ENCODE measurements at places on chromosomes 12 and 14.

DNA sequence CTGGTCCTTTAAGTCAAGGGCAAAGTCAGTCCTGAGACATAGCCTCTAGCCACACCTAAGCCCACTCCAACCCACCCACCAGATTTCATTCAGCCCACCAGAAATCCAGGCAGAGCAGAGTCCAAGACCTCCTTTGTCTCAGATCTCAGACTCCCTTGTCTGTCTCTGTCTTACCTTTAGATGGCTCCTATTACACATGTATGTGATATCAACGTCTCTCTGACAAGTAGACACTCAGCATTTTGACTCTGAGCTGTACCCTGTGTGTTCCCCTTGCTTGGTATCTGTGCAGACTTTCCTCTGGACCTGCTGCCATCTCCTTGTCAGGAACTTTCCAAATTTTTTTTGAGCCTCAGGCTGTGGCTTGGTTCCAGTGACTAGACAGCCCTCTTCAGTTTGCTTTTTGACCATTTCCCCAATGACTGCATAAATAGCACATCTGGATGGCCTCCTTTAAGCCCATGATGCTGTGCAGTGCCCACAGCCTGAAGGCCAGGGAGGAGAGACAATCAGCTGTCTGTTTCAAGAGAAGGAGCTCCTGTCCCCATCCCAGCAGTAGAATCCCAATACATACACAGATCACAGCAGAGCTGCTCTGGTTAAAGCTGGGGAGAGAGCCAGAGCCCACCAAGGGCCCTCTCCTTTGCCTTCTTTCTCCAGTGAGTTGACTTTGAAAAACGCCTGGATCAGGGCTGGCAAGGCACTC lies 7.0 kb downstream of the POU6F1 start:
- no peak for DNase-seq

- no peak for DNase-seq
Measured at GRCh38 chr12:77980782-77981181, 150.1 kb downstream of the NAV3 start.

GRCh38 chr12:108162207-108162606 lies 33.1 kb downstream of the WSCD2 start:
- no peak for DNase-seq

DNA sequence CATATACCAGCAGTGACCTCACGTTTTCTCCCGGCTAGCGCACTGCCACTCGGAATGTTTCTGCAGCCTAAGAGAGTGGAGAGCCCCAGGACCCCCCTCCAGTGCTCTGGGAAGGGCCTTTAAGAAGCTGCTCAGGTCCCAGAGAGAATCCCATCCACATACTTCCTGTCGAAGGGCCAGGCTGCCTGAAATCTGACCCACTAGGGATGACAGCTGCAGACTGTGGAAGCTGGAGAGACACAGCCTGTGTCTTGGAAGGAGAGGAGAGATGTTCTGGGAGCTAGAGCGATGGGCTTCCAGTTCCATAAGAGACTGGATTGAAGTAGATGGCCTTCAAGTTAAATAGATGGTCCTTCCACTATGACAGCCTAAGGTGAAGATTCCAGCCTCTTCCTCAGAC lies 54.4 kb downstream of the IQSEC3 start:
- no peak for DNase-seq

GRCh38 chr14:20427231-20428009 lies 8.5 kb downstream of the KLHL33 start:
- DNase-seq, result no peak

DNA sequence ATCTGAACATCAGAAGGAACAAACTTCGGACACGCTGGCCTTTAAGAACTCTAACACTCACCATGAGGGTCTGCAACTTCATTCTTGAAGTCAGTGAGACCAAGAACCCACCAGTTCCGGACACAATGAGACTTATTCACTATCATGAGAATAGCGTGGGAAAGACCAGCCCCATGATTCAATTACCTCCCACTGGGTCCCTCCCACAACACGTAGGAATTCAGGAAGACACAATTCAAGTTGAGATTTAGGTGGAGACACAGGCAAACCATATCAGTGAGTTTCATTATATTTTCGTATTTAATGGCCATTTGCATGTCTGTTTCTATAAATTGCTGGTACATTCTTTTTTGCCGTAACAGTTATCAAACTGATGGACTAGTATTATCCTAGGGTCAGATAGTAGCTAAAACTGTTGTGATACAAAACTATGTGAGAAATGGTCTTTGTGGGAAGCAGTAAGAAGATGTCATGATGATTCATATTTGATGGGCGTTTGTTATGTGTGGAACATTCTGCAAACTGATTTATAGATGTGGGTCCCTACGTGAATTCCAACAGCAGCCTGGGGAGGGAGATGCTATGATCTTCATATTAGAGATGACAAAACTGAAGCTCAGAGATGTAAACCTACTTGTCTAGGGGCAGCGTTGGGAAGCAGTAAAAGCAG lies 282.4 kb upstream of the TMEM132C start:
- DNase-seq, result no peak

DNA sequence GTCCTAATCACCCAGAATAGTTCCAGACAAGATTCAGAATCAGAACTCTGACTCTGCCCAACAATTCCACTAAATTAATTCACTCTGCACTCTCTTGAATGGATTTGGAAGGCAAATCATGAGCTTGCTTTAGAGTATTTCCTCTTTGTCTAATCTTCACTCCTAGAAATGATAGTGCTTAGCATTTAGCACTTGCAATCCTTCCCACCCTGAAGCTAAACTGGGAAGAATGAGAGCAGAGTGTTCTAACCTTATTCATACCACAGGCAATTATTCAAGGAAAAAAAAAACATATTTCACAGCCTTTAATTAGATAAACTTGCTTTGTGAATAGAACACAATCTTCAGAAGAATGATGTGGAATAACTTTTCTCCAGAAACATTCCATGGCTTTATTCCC lies 264.6 kb downstream of the PAWR start:
- no peak for DNase-seq

- no peak for DNase-seq
Measured at GRCh38 chr12:56385873-56386272, 23.2 kb upstream of the APOF start.

GRCh38 chr12:9626291-9626690 lies 18.6 kb upstream of the KLRB1 start:
- no peak for DNase-seq

DNA sequence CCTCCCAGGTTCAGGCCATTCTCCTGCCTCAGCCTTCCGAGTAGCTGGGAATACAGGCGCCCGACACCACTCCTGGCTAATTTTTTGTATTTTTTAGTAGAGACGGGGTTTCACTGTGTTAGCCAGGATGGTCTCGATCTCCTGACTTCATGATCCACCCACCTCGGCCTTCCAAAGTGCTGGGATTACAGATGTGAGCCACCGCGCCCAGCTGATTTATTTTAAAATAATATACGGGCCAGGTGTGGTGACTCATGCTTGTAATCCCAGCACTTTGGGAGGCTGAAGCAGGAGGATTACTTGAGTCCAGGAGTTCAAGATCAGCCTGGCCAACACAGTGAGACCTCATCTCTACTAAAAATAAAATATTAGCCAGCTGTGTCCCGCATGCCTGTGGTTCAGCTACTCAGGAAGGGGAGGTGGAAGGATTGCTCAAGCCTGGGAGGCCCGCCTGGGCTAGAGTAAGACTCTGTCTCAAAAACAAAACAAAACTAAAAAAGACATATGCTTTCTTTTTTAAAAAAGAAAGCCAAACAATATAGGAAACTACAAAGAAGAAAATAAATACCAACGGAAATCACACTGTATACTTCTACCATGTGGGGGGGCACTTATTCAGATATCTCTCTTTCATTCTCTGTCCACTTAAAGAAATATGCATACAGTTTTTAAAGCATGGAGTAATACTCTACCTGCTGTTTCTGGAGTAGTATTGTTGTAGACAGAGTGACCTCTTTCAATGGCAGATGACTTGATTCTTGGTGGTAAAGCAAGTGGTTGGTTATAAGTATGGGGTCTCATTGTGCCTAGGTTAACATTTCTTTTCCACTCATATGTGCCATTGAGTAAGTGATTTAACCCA lies 930 bp upstream of the MIA2 start:
- DNase-seq, result no peak

DNA sequence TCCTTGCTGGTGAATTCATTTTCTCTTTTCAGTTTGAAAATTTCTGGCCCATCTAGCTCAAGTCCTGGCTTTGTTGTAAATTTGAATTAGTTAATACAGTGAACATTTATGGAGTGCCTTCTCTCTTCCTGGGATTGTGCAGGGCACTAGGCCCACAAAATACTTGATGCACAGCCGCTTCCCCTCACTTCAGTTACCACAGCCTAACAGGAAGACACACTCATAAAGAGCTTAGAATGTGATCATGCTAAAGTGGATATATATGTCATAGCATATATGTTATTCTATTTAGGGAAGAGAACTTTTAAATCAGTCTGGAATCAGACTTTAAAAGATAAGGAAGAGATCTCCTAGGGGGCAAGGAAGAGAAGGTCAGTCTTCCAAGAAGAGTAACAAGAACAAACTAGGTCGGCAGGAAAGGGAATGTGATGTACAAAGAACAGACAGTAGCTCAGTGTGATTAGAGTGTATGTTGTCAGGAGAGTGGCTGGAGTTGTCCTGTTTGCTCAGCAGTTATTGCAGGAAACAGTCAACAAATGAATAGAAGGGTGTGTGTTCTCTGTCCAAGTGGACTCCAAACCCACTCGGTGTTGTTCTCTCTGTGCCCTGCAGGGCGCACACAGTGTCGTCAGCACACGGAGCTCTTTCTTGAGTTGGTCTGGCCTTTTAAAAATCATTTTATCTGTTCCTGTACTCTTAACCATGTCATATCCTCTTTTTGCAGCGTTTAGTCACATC lies 74.4 kb downstream of the DAAM1 start:
- DNase-seq, result no peak

DNA sequence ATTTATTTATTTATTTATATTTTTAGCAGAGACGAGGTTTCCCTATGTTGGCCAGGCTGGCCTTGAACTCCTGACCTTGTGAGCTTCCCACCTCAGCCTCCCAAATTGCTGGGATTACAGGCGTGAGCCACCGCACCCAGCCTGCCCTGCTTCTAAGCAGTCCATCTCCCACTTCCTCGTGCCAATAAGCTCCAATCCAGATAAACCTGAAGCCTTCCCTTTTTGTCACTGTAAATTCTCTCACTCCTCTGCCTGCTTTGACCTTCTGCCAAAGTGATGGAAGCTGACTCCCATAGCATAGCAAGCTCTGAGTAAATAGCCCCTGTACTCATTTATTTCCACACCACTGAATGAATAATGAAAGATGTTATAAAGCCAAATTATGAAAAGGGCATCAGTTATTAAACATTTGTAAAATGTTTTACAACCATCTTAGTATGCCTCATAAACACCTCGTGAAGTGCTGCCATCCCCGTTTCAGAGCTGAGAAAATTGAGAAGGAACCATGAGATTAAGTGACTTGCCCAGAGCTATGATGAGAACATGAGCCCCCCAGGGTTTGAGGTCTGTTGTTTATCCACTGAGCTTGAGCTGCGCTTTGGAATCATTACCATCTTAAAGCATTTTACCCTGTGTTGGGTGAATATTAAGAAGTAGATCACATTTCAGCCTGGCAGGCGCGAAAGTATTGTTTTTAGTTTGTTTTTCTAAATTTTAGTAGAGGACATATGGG lies 30.4 kb downstream of the MANSC1 start:
- DNase-seq, result no peak

DNA sequence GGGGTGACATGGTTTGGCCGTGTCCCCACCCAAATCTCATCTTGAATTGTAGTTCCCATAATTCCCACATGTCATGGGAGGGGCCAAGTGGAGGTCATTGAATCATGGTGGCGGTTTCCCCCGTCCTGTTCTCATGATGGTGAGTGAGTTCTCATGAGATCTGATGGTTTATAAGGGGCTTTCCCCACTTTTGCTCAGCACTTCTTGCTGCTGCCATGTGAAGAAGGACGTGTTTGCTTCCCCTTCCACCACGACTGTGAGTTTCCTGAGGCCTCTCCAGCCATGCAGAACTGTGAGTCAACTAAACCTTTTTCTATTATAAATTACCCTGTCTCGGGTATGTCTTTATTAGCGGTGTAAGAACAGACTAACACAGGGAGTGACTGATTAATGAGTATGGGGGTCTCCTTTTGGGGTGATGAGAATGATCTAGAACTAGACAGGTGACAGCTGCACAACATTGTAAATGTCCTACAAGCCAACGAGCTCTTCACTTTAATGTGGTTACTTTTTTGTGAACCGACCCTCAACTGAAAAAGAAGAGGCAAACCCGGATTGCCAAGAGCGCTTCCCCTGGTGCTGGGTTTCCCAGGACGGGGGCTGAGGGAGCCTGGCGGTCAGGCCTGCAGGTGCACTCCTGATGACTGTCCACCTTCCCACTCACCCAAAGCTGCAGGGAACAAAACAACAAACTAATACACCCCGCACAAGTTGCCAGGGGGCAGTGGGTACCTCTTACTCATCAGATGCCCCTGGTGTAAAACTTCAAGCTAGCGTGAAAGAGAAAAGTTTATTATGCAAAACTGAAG lies 90.1 kb downstream of the NCOR2 start:
- no peak for DNase-seq

DNA sequence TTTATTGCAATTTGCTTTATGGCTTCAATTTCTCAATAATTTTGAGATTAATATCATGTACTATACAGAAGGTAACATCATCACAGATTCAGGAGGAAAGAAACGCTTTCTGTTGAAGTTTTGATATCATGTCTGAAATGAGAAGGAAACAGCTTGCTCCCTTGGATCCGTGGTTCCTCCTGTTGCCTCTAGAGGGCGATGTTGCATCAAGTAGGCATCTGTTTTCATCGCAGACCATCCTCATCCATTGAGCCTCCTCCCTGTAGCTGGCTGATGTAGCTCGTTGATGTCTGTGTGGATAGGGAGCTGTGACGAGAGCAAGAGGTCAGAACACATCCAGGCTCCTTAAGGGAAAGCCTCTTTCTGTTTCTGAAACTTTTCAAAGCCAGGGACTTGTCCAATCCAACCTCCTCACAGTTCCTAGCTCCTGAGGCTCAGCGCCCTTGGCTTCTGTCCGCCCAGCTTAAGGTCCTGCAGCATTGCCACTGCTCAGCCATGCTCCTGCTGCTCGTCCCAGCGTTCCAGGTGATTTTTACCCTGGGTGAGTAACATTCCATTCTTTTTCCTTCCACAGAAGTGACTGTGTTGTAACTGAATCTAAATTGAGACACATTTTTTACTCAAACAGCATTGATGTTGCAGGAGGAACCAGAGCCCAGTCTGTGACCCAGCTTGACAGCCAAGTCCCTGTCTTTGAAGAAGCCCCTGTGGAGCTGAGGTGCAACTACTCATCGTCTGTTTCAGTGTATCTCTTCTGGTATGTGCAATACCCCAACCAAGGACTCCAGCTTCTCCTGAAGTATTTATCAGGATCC lies 304.8 kb upstream of the OR4E1 start:
- peak; percentile 38 for DNase-seq

GRCh38 chr14:78985668-78986381 lies 815.7 kb downstream of the NRXN3 start:
- no peak for DNase-seq

GRCh38 chr14:80839743-80840142 lies 101.8 kb downstream of the CEP128 start:
- no peak for DNase-seq

All from activated naive CD8-positive, alpha-beta T cell treated with anti-CD3 and anti-CD28 coated beads for 36 hours (primary cell).